Stimulated activated CD4-positive, alpha-beta T cell treated with anti-CD3 and anti-CD28 coated beads, Interleukin-15, amount 100 ng/mL, for 48 hours (primary cell): ENCODE measurements at places on chromosomes 7 and 10.

GRCh38 chr7:27936047-27936767 is 196.2 kb downstream of the TAX1BP1 start:
- no peak for DNase-seq

- no peak for DNase-seq
Measured at GRCh38 chr7:51665045-51665780, 348.6 kb upstream of the COBL start.

- DNase-seq: no peak
Measured at GRCh38 chr10:112532189-112532588, 85.2 kb downstream of the VTI1A start.

DNA sequence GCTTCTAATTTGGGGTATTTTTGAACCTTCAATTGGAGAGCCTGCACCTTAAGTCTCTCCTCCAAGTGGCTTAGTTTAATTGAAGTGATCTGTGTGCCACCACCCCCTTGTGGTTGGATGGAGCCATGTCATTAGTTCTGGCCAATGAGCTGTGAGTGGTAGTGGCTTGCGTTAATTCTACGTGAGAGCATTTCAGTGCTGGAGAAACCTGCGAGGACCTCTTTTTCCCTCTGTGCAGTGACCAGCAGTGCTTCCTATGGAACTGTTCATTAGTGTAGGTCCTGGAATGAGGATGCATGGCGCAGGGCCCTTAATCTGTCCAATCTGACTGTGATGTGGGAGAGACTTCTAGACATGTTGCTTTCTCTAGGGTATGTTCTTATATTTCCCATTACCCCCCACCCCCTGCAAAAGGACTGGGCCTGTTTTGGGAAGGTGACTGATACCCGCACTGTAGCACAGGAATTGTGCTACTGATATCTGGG is 3.8 kb downstream of the HILPDA start:
- DNase-seq: peak; percentile 45
